Activated CD8-positive, alpha-beta memory T cell treated with anti-CD3 and anti-CD28 coated beads for 1 hour (primary cell): ENCODE measurements at places on chromosomes 3 and 15.

GRCh38 chr15:64792282-64792681, 16.9 kb upstream of the RBPMS2 start:
- DNase-seq = no peak

DNA sequence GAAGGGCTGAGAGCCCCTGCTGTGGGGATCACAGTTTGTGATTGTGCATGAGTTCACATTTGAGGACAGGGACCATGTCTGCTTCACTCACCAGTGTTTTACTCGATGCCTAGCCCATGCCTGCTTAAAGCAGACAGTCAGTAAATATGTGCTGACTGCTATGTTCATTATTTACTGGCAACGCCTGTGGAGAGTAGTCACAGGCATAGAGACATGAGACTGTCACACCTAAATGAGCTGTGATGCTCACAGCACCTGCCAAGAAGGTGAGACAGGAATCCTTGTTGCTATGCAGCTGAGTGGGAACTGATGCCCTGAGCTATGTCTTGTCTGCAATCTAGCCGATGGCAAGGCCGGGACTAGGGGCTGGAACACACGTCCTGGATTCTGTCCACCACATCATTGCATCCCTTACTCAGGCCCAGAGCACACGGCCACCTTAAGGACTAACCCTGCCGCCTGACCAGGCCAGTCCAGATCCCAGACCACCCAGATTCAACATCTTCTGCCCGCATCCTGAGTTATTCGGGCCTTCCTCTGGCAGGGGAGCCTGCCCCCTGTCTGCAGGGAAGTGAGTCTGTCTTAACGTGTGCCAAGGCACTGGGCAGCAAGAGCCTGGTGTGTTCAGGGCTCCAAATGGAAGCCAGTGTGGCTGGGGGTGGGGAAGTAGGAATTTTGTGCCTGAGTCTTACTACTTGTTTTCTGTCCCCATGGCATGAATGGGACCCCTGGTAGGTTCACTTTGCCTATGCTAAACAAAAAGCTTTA, 44.8 kb downstream of the FGD5 start:
- no peak for DNase-seq

- DNase-seq = no peak
Observed at GRCh38 chr3:77885381-77885780, 845.5 kb downstream of the ROBO2 start.

GRCh38 chr15:83612226-83612625, 41.7 kb upstream of the ADAMTSL3 start:
- DNase-seq = no peak

- DNase-seq = no peak
Observed at GRCh38 chr15:50143255-50143860, 24.3 kb upstream of the ATP8B4 start.

DNA sequence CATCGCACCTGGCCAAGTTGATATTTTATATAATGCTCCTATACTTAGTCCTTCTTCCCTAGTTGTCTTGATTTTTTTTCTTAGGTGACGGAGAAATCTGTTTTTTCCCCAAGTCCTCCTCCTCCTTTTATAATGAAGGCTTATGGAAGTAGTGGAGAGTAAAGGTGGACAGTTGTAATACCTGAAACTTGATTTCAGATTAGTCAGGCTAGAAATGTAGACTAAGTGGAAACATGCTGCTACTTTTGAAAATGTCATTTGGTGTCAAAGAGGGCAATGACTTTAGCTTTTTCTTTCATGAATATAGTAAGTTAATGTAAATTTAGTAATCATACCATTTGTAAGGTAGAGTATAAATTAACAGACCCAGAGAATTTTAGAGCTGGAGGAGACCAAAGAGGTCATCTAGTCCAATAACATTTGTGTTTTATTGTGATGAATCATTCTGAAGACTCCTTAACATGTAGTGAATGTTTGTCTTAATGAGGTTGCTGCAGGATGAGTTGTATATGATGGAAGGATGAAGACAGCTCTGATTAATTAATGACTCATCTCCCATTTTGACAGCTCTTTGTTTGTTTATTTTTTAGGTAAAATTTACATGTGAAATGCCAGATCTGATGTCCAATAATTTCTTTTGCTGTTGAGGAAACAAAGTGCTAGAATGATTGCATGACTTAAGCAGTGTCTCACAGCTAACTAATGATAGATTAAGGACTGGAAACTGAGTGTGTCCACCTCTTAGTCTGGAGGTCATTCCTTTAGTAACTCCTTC, 8.7 kb downstream of the CTDSPL2 start:
- DNase-seq = no peak

GRCh38 chr3:65448120-65448519, 590.6 kb downstream of the MAGI1 start:
- DNase-seq = no peak

DNA sequence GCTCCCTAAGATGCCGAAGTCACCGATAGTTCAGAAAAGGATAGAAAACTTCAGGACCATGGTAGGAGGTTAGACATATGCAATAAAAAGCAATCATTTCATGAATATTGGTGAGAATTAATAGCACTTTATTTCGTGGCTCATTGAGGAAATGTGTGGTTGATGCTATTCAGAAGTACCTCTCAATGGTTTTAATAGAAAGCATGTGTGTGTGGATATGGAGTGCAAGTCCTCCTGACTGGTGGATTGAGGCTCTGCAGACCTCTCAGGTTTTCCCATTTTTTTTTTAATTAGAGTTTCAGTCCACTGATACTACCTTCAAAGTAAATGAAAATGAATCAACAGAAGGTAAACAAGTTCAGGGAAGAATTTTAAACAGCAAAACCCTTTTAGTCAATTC, 384.3 kb upstream of the RARB start:
- DNase-seq = no peak

GRCh38 chr3:18738393-18739098, 313.4 kb upstream of the SATB1 start:
- no peak for DNase-seq

- DNase-seq = no peak
Observed at GRCh38 chr3:29026286-29026685, 254.6 kb upstream of the RBMS3 start.
